ENCODE measurements at places on chromosomes 11 and 22.

- no peak for DNase-seq
Measured at GRCh38 chr11:59180168-59180776, 8.3 kb downstream of the DTX4 start.

- DNase-seq: no peak
Measured at GRCh38 chr11:8028766-8029165, 41.6 kb downstream of the EIF3F start.

GRCh38 chr11:113730887-113731726 is 25.0 kb upstream of the TMPRSS5 start:
- peak; percentile 69 for DNase-seq

GRCh38 chr22:17898375-17898774 is 124.1 kb upstream of the BID start:
- no peak for DNase-seq

DNA sequence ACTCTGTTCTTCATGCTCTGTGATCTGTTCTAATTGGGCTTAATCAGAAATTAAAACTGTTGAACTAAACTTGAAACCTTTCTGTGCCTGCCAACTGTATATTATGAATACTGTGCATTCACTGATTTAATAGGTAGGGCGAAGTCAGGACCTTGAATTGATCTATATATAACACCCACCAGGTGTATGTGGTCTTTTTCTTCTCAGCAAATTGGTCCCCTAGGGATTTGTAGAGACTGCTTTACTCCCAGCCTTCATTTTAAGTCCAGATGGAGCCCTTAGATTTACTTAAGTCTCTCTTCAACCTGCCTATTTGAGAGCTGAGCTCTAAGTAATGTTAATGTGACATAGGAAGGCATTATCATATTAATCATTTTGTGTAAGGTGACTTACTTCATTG is 257.5 kb downstream of the TMEM135 start:
- DNase-seq: no peak

DNA sequence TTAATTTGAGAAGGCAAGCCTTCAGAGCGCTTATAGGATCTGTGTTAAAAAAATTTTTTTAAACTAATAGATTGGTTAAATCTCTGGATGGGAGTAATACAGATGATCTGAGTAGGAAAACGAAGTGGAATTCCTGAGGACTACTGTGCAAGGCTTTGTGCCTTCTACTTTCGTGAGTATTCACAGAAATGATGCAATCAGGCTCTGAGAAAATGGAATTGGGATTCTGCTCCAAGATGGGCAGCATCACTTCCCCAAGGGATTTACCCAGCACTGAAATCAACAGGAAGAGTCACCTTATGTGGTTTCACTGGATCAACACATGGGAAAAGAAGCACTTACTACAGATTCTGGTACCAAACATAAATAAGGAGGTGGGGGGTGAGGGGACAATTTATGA is 12.5 kb downstream of the KMT5B start:
- DNase-seq: peak; percentile 88

DNA sequence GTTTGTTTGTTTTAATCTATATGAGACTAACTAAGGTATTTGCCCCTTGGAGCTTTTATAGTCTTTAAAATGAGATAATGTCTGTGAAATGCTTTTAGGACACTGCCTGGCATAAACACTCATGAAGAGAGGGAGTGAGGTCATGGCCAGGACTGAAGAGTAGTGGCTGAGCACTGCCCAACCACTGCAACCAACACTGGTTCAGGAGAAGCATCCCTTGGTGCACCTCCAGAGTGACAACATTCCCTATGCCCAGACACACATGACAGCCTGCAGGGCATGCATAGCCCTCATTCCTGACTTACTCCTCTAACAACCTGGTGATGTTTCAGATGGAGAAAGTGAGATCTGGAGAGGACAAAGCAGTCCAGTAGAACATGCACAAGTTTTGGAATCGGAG is 36.1 kb downstream of the ME3 start:
- DNase-seq: peak; percentile 25

DNA sequence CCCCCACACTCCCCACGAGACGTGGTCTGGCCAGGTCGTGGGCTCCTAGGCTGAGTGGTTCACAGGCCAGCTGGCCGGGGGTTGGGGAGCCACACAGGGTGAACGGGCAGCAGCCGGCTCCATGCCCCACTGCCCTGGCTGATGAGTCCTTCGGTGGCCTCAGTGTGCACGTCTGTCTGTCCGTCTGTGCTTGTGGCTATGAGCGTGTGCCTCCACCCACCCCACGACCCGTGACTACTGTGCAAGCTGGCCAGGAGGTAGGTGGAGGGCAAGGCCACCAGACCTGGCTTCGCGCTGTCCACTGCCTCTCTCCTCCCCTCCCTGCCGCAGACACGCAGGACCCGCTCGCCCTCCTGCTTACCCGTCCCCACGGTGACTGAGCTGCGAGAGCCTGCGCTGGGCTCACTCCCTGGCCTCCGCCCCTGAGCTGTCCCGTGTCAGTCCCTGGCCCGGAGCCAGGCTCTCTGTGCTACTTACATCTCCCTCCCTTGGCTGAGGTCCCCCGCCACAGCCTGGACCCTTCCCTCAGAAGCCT is 14.1 kb downstream of the CSDC2 start:
- DNase-seq: no peak
